Stimulated activated naive CD4-positive, alpha-beta T cell treated with Interleukin-2 at 50 U/mL for 16 hours (primary cell): ENCODE measurements at places on chromosomes 4 and X.

DNA sequence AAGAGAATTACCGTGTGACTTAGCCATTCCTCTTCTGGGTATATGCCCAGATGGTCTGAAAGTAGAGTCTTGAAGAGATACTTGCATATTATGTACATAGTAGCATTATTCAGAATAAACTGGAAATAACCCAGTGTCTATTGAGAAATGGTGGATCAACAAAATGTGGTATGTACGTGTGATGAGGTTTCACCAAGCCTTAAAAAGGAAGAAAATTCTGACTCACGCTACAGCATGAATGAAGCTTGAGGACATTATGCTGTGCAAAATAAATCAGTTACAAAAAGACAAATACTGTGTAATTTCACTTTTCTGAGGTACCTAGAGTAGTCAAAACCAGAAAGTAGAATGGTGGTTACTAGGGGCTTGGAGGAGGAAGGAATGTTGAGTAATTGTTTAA, 37.3 kb downstream of the GBA3 start:
- DNase-seq, result no peak

GRCh38 chrX:81316163-81316562, 114.3 kb downstream of the SH3BGRL start:
- no peak for DNase-seq

DNA sequence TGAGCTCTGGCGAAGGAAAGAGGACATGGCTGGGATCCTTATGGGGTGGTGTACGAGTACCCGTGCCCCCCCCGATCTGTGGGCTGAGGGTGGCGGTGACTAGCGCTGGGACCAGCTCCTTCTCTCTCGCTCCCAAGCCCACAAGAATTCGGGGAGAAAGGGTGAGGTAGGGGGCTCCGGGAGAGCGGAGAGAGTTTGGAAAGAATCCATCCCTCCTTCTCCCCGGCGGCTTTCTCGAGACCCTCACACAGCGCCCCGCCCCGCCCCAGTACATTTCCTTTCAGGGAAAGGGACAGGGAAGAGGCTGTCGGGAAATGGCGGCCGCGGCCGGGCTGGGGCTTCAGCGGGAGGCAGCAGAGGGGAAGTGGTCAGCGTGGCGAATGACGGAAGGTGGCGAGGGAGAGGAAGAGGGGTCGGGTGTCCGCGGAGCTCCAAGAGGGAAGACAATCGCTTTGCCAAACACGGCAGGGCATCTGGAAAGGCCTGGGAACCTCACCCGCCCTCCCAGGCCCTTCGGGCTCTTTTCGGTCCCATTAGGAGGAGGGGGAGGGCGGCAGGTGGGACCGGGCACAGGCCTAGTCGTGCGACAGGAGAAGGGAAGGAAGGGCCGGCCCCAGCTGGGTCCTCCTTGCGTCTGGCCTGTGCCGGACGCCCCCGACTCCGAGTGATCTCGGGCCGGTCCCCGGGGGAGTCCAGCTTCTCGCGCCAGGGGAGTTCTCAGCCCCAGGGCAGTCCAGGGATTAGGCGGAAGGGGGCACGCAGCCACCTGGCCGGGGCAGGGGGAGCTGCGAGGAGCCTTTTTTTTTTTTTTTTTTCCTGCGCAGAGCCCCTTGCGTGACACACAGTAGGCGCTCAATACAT, 10.2 kb downstream of the HNRNPH2 start:
- no peak for DNase-seq

DNA sequence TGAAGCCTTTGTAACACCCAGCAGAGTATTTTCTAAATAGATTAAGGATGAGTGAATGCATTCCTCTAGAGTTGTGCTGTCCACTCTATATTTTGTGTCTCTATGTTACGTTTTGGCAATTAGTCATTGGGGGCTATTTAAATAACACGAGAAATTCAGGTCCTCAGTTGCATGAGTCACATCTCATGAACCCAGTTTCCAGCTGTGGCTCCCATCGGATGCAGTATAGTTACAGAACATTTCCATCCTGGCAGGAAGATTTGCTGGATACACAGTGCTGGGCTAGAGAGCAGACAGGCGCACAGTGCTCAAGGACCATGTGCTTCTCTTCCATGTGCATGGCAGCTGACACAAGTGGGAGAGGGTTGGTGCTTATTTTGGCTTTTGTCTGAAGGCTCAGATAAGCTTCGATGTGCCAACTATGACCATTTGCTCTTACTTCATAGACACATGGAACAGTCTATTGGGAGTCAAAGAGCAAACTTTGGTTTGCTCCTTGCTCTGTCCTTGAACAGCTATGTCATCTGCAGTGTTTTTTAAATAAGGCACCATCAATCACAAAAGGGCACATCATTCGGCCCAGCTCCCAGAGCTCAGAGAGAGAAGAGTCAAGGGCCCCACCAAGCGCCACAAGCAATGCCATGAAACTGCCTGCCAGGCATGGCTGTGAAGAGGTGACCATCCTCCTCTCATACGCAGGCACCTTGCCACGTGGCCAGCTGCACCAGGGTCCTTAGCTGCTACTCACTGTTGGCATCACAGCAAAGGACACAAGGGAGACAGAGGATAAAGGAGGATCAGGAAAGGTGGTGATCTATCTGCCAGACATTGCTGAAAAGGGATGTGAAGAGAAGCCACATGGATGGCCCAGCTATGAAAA, 8.1 kb upstream of the STS start:
- no peak for DNase-seq

- DNase-seq, result no peak
These were observed 2.2 kb downstream of the MID2 start for GRCh38 chrX:107827852-107828251.
